ENCODE measurements at places on chromosomes 5 and 9.

DNA sequence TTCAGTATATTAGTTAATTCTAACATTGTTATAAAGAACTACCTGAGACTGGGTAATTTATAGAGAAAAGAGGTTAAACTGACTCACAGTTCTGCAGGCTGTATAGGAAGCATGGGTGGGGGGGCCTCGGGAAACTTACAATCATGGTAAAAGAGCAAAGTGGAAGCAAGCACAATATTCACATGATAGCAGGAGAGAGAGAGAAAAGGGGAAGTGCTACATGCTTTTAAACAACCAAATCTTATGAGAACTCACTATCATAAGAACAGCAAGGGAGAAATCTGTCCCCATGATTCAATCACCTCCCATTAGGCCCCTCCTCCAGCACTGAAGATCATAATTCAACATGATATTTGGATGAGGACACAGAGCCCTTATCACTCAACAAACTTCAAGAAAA lies 324.9 kb downstream of the ZNF608 start:
- DNase-seq: no peak

DNA sequence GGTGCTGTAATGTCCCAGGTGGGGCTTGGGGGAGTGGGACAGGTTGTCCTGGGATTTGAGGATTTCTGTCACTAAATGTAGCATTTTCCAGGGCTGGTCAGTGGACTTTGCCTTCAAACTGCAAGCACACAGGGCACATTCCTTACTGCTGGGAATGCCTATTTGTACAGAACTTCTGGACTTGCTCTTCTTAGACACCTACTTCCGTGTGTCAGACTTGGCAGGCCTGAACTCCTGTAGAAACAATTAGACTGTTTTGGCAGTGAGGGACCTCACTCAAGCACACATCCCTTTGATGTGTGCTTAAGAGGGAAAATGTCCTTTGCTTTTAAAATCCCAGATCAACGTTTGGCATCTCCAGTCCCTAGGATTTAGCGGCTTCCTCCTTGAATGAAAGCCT lies 192.2 kb downstream of the PAPPA start:
- DNase-seq: no peak

DNA sequence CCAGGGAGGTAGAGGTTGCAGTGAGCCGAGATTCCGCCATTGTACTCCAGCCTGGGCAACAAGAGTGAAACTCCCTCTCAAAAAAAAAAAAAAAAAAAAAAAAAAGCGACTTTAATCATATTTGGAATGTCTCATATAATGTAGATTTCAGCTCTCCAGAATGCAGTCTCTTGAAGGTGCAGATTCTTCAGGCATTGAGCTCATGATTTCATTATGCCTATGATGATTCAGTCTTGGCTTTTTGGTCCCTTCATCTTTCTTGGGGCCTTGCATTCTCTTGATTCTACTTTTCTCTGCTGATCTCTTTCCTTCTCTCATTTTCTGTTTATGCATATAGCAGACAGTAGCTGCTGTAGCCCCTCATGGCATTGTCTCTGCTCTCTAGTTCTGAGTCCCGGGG lies 22.9 kb downstream of the KDM4C start:
- DNase-seq: no peak

DNA sequence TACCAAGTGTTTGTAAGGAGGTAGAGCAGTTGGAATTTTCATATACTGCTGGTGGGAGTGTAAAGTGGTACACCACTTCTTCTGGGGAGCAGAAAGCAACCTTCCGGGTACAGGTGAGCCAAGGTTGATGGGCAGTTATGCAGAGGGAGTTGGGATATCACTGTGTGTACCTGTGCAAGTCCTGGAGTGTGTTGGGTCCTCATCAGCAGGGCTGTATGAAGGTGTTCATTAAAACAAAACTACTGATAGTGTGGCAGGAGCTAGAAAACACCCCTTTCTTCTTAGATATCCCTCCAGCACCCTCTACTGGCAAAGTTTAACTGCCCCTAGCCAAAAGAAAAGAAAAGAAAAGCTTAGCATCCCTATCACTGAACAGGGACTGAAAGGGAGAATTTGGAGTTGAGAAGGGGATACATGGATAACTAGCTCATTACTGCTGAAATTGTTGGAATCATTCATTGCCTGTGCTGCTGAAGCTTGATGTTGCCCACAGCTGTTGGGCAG lies 10.7 kb downstream of the MARCHF6 start:
- no peak for DNase-seq

DNA sequence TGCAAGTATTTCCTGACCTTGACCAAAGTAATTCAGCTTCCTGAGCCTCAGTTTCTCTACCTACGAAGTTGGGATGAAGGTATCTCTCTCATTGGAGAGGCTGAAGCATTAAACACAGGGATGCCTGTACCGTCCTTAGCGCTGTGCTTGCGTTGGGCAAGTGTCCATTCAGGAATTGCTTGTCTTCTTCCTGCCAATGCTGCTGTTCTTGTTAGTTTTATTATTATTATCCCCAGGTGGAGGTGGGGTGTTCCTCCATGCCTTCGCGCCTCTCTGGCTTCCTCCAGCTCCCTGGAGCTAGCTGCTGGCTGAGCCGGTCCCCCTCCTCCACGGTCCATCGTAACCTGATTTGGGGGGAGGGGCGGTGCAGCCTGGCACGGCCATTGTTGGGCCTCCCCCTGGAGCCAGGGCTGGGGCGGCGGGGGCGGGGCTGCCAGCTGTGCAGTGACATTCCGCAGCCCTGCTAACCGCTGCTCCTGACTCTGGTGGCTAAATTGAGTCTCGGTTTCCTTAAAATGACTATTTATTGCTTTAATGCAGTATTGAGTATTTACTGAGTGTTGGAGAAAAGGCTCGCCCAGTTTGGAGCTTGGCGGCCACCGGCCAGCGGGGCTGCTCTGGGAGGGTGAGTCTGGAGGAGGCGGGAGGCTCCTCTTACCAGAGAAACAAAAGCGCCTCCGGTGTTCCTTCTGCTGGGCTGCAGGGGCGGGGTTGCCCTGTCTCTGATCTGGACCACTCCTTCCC lies 51.3 kb downstream of the LMX1B start:
- DNase-seq: no peak

GRCh38 chr5:94793816-94794198 lies 175.3 kb downstream of the SLF1 start:
- DNase-seq: no peak

- DNase-seq: no peak
Observed at GRCh38 chr9:76607730-76608436, 148.9 kb downstream of the GCNT1 start.

GRCh38 chr9:32264170-32264864 lies 120.1 kb upstream of the ACO1 start:
- DNase-seq: no peak

GRCh38 chr5:88829775-88830174 lies 53.2 kb downstream of the MEF2C start:
- DNase-seq: no peak

- DNase-seq: no peak
Observed at GRCh38 chr9:135167356-135167755, 79.9 kb downstream of the OLFM1 start.

DNA sequence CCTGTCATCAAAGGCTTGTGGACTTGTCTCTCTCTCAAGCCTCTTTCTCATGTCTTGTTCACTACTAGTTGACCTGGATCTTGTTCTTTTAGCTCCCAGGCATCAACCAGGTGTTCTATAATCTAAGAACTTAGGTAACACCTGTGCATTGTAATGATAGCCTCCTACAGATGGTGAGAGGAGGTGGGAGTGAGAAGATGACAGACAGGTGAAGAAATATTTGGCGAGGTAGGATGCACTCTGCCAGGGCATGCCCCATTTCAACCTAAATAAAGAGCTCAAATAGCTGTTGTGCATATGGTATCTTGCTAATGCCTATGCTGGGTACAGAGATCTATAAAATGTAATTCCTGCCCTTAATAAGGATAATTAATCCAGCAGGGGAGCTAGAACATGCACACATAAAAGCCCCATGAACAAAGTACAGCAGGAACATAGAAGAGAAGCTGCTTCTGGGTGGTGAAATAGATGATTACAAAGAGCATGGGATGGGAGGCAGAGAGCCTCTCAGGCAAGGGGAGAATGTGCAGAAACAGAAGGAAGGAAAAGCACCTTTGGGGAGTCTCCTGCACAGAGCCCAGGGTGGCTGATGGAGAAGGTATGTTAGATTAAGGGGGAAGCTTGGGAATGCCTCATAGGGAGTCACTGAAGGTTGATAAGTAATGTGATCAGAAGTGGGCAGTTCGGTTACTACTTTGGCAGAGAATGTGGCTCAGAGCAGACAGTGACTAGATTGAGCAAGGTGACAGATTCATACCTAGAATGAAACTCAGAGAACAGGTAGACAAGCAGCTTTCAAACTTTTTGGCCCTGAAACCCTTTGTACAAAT lies 28.0 kb upstream of the PLIN2 start:
- DNase-seq: no peak

DNA sequence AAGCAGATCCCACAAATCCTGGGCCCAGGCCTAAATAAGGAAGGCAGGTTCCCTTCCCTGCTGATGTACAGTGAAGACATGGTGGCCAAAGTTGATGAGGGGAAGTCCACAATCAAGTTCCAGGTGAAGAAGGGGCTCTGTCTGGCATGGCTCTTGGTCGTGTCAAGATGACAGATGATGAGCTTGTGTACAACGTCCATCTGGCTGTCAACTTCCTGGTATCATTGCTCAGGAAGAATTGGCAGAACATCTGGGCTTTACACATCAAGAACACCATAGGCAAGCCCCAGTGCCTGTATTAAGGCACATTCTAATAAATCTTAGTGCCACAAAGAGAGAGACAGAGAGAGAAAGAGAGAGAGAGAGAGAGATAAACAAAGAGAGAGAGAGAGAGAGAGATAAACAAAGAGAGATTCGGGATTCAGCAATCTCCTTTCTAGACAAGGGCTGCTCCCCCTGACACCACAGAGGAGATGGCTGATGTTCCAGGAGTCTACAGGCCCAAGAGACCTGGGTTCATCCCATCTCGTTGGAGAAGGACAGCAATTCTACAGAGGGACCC lies 45.5 kb upstream of the HSPA9 start:
- no peak for DNase-seq

- no peak for DNase-seq
Observed at GRCh38 chr5:55650386-55650785, 61.7 kb downstream of the SLC38A9 start.

- no peak for DNase-seq
Observed at GRCh38 chr5:3129252-3129651, 377.8 kb upstream of the IRX2 start.

- DNase-seq: no peak
Observed at GRCh38 chr9:35014517-35014916, 25.0 kb downstream of the DNAJB5 start.

- no peak for DNase-seq
Observed at GRCh38 chr5:77937015-77937908, 161.1 kb upstream of the TBCA start.

- DNase-seq: no peak
Observed at GRCh38 chr5:147832541-147832940, 1.1 kb upstream of the SPINK1 start.

DNA sequence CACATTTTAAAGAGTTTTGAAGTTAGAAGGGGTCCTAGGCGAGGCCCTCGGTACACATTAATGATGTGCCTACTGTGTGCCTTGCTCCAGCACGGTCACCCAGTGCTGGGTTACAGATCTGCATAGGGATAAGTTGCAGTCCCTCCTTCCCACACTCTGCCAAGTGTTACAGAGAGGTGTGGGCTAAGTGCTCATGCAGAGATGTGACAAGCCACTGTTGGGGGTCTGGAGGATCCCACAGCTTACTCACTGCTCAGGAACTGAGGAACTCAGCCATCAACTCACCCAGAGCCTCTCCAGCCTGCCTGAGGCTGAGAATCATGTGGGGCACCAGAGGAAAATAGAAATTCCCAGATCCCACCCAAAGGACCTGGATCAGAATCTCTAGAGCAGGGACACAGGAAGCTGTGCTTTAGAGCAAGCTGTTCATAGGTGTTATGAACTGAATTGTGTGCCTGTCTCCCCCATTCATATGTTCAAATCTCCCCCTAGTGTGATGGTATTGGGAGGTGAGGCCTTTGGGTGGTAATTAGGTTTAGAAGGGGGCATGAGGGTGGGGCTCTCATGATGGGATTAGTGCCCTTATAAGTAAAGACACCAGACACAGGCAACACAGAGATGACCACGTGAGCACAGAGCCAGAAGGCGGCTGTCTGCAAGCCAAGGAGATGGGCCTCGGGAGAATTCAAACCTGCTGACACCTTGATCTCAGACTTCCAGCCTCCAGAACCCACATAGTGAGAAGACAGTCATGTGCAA lies 164.1 kb downstream of the HSD17B3 start:
- DNase-seq: no peak

- DNase-seq: no peak
Observed at GRCh38 chr9:89970701-89971100, 365.9 kb downstream of the GADD45G start.

GRCh38 chr9:122186301-122186700 lies 26.6 kb downstream of the MORN5 start:
- no peak for DNase-seq

- no peak for DNase-seq
Observed at GRCh38 chr5:80408484-80409366, 861 bp downstream of the ZFYVE16 start.

- DNase-seq: no peak
Observed at GRCh38 chr9:126050605-126050990, 276.0 kb upstream of the MVB12B start.

DNA sequence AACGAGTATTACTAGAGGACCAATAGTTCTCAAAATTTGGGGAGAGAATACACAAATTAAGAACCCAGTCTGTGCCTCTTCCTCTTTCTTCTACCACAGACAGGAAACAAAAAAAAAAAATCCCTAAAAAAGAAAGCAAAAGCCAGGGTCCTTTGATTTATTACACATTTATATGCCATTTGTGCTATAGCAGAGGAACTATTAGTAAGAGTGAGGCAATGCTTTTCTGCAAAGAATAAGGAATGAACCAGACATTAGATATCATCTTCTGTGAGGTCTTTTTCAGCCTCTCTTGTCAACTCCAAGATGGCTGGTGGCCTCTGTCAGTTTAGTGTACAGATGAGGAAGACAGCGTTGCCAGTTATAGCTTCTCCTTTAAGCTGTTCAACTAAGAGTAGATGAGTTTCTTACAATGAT lies 127.6 kb downstream of the RFX3 start:
- DNase-seq: no peak

- no peak for DNase-seq
Observed at GRCh38 chr9:85741095-85741874, 469 bp downstream of the AGTPBP1 start.

DNA sequence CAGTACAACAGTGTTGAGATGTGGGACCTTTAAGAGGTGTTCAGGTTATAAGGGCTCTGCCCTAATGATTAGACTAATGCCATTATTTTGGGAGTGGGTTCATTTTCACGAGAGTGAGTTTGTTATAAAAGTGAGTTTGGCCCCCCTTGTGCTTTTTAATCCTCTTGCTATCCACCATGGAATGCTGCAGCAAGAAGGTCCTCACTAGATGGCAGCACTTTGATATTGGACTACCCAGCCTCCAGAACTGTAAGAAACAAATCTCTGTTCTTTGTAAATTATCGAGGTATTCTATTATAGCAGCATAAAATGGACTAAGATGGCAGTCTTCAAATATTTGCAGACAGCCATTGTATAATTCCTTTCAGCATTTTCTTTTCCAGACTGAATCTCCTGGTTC lies 212.4 kb downstream of the LRRC70 start:
- DNase-seq: no peak

- DNase-seq: no peak
Observed at GRCh38 chr9:37994639-37995347, 74.2 kb downstream of the SHB start.

All from vagina (tissue), 2 donors.